Activated T-cell treated with anti-CD3 and anti-CD28 coated beads, Interleukin-2, amount 50 U/mL, for 1 hour (primary cell): ENCODE measurements at places on chromosomes 2 and 18.

DNA sequence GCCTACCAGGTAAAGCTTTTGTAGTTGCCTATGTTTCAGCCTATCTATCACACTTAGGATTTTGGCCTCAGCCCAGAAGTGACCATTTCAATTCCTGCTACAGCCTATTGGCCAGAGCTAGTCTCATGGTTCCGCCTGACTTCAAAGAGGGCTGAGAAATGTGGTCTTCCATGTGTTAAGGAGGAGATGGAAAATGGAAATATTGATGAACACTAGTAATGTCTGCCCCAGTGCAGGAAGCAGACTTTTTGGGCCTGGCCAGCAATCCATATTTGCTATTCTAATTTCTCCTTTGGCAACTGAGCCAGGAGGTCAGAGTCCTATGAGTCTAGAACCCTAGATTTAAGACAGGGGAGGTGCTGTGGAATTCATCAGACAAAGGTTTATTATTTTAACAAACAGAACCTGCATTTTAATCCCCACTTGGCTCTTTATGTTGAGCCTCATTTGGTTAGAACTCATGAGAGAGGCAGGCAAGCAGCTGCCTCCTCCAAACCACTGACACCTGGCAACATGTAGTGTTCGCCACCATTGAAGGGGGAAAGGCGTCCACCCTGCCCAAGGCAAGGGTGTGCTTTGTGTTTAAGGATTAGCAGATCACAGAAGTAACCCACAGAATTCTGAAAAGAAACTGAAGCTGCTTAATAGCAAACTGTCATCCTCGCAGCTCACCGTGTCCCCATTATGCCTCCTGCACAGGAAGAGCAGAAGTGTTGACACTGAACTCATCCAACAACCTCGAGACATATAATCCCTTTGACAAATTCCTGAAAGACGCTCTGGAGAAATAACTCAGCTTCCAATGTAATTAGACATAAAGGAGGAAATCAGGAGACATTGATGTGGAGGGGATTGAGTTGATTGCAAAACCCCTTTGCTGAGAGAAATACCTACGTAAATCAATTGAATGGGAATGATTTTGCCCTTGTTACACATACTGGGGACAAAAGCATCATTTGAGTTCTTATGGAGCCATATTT, 47.7 kb upstream of the SCG2 start:
- DNase-seq: no peak

- no peak for DNase-seq
Observed at GRCh38 chr2:80126596-80127189, 177.9 kb downstream of the LRRTM1 start.

GRCh38 chr2:238939074-238939473, 91.2 kb downstream of the TWIST2 start:
- no peak for DNase-seq

DNA sequence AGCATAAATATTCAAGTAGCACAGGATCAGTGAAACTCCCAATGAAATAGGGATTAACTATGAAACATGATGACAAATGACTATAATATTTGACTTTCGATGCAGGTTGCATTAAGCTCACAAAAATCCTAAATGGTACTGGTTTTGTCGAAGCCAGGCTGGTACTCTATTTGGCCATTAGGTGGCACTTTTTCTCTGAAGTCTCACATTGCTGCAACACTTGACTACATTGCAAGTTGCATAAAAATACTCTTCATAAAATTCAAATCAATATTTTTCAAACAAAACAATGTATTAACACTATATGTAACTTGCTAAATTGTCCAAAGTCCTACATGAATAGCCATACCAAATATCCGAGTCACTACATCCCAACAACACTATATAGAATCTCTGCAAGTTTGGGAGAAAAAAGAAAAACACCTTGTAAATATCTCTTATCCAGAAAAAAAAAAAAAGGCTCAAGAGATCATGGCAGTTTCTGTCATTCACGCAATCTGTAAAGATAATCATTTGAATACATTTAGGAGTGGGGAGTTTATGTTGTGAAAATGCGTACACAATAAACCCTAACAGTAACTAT, 9.5 kb downstream of the RTTN start:
- no peak for DNase-seq

GRCh38 chr2:142748559-142749099, 128.8 kb upstream of the KYNU start:
- DNase-seq: no peak

- DNase-seq: no peak
Observed at GRCh38 chr2:72142570-72143440, 4.9 kb downstream of the CYP26B1 start.

DNA sequence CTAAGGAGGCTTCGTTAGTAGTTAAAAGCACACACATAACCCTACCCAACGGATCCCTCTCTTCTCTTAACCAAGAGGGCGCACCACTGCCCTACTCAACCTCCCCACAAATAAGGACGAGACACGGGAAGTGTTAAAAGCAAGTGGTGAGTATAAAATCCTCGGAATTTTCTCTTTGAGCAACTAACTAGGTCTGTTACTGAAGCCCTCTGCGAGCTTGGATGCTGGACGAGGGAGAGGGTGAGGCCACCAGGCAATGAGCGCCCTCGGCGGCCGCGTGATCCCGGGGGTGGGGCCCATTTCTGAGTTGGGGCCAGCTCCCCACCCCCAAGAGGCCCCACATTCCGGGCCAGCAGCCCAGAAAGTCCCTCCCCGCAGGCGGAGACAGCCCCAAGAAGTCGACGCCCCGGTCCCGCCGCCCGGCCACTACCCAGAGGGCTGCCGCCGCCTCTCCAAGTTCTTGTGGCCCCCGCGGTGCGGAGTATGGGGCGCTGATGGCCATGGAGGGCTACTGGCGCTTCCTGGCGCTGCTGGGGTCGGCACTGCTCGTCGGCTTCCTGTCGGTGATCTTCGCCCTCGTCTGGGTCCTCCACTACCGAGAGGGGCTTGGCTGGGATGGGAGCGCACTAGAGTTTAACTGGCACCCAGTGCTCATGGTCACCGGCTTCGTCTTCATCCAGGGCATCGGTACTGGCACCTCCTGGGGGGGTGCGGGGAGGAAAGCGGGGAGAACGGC, at the start of gene CYBRD1:
Gene CYBRD1 (plus strand): TSS at position 423 of the 736 bp plus-strand sequence. CDS start 72 bp downstream, at position 495.
- no peak for DNase-seq

DNA sequence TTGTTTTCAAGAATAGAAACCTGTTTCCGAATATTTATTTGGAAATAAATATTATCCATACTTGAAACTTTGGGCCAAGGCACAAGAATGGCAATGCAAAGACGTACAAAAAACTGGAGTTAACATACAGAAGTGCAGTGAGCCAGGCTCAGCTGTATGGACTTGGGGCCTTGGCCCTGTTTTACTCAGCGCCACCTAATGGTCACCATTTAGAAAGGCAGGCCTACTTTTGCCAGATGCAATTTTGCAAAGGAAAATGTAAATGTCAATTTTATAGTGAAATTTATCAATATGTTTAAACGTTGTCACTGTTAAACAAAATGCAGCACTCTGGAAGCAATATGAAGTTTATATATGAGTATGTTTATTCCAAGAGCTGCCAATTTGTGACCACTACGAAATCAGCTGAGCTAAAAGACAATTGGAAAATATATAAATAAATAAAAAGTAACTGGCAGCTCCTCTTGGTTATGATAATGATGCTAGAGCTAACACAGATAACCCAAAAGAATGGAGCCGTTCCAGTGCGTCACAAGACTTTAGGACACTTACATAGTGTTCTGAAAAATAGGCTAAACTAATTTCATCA, 155.0 kb downstream of the ARHGAP15 start:
- DNase-seq: no peak

GRCh38 chr2:161243312-161243711, 64.9 kb upstream of the PSMD14 start:
- no peak for DNase-seq

DNA sequence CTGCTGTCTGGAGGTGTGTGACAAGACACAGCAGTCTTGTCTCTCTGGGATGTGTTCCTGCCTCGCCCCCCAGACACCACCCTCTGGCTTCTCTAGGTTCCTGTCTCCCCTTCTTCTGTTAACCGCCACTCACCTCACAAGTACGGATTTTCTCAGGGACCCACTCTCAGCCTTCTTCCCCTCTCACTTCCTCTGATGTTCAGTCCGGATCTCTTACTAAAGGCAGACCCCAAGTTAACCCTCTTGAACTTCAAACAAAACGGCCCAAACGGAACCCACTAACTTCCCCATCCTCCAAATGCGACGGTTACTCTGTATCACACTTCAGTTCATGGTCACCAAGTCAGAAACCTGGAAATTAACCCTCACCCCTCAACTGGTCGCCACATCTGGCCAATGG, 32.0 kb downstream of the B4GALT6 start:
- DNase-seq: no peak

- DNase-seq: no peak
Observed at GRCh38 chr2:142165790-142166189, 35.0 kb upstream of the LRP1B start.

GRCh38 chr2:25161055-25161781, 7.2 kb downstream of the POMC start:
- peak; percentile 70 for DNase-seq

GRCh38 chr2:104929663-104930062, 75.7 kb downstream of the POU3F3 start:
- no peak for DNase-seq
